Cerebellar cortex (tissue), 1 donor: ENCODE measurements at places on chromosomes 1 and 21.

DNA sequence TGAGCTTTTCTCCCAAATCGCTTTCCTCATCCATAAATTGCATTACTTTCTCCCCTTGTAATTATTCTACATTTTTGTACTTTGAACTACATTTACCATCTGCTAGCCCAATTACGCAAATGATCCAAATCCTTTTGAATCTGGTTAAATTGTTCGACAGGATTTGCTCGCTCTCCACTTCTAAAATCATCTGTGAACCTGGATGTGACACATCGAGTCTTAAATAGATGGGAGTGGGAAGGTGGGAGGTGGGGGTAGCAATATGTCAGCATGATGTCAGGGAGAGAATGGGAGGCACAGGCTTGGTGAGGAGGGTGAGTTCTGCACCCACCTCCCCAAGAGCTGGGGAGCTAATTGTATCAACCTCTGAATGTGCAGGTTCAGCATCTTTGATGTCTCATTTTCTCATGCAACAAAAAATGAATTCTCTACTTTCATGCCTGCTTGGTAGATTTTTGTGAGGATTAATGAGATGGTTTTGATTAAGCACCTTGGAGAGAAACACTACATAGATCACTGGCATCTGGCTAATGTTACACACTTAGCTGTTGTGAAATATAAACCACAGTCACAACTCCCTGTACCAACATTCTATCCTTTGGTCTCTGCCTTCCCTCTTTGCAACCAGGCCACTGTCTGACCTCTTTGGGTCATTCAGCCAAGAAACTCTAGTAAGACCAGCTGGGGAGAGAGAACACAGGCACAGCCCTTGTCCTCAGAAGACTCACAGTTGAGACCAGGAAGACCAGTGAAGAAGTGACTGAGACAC, 165.1 kb downstream of the DAB1 start:
- no peak for DNase-seq

GRCh38 chr1:198848649-198849048, 209.8 kb downstream of the PTPRC start:
- DNase-seq = no peak

- no peak for DNase-seq
Measured at GRCh38 chr1:9413877-9414213, 121.2 kb downstream of the SPSB1 start.

- DNase-seq = no peak
Measured at GRCh38 chr1:174036798-174037197, 14.6 kb upstream of the RC3H1 start.

DNA sequence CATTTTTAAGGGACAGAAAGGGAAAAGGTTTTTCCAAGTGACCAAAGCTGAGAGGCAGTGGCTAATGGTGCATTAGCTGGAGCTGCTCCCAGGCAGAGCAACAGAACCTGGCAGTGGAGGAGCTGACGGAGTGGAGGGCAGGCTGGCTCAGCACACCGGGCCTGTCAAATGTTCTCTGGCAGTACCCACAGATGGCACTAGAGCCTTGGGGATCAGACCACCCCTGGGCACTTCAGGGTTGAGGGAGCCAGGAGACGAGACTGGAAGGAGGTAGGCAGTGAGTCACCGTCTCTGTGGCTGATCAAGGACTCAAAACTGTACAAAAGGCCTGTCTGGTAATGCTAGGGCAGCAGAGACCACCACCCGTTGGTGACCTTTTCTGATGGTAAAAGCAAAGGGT, 121.7 kb upstream of the KIAA0040 start:
- DNase-seq = peak; percentile 89

DNA sequence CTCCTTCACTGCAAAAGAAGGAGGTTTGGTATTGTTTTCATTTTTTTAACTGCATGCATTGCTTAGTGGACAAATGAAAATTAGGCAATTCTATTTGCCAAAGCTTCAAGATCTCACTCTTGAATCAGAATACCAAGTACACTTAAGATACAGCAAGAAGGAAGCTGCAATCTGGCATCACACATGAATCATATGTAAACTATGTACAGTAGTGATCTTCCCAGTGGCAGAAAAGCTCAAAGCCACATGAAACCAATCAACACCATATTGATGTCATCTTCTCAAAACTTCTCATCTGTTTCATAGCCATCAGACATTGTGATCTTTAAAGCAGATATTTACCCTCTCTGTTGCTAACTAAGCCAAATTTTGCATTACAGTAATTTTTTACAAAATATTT, 550.1 kb downstream of the LTN1 start:
- no peak for DNase-seq

DNA sequence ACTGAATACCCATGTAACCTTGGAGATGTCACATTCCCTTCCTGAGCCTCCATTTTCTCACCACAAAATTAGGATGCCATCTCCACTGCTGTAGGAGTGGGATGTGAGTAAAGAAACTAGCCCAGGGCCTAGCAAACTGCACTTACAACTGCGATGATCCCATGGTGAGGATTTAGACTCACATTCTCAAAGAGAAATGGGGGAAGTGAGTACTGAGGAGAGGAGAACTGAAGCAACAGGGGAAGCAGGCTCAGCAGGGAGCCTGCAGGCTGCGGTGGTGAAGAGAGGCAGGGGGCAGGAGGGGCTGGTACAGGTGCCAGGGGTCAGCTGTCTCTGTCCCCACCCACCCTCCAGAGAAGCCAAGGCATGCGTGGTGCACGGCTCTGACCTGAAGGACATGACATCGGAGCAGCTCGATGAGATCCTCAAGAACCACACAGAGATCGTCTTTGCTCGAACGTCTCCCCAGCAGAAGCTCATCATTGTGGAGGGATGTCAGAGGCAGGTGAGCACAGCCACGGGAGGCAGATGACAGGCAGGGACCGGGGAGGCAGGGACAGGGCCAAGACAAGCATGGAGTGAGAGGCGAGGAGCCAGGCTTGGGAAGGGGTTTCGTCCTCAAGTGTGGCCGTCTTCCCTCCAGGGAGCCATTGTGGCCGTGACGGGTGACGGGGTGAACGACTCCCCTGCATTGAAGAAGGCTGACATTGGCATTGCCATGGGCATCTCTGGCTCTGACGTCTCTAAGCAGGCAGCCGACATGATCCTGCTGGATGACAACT, 16.4 kb upstream of the ATP1A4 start:
- DNase-seq = no peak

GRCh38 chr1:210299501-210299900, 29.2 kb upstream of the HHAT start:
- DNase-seq = no peak

DNA sequence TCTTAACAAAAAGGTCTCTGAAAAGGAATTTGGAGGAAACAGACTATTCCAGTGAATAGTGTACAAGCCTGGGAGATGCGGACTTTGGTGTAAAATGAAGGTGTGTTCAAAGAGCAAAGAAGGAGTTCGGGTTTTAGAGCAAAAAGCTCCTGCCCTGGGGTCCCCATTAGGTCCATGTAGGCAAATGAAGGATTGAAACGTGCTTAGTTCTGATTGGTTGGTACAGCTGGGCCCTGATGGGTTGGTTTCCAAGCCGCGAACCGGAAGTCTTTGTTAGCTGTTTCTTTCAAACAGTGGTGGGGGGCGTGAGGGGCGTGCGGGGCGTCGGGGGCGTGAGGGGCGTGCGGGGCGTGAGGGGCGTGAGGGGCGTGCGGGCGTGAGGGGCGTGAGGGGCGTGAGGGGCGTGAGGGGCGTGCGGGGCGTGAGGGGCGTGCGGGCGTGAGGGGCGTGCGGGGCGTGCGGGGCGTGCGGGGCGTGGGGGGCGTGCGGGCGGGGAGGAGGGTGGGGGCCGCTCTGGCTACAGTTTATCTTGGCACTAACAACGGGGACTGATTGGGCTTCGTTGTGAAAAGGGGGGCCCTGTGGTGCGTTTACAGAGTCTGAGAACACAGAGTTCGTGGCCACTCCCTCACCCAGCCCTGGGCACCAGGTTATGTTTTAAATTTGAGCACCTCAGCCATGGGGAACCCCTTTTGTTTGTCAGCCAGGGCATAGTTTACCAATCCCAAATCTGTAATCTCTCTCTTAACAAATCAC, 29.4 kb downstream of the LRRC3 start:
- no peak for DNase-seq

GRCh38 chr1:206087091-206087490, 30.1 kb downstream of the AVPR1B start:
- DNase-seq = no peak

GRCh38 chr1:221510793-221511503, 230.9 kb downstream of the DUSP10 start:
- no peak for DNase-seq

GRCh38 chr1:195594773-195595172, 1013.5 kb downstream of the KCNT2 start:
- no peak for DNase-seq

DNA sequence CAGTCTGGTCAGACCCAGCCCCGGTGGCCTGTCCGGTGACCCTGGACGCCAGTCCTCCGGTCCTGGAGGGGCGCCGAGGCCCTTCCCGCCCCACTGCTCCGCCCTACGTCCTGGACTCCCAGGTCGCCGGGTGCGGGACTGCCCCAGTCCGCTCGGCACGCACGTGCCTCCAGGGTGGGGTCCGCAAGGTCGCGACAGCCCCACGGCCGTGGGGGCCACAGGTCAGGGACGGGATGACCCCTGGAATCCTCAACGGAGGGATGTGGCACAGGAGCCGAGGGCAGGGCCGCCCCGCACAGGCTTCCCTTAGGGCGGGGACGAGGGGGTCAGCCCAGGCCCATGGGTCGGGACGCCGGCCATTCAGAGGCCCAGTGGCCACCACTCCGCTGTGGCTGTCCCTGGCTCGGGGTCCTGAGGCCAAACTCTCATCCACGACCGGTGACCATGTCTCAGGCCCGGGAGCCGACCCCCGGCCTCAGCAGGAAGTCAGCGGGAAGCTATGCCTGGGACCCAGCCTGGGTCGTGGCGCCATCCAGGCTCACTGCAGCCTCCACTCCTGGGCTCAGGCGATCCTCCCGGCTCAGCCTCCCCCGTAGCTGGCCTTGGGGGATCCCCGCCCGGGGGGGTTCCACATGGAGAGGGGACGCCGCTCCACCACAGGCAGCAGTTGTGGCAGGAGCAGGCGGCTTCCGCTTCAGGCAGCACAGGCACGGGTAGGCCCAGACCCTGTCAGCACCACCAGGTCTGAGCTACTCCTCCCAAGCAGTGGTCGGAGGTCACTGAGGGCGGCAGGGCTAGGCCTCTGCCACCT, 599 bp upstream of the TMEM240 start:
- no peak for DNase-seq

DNA sequence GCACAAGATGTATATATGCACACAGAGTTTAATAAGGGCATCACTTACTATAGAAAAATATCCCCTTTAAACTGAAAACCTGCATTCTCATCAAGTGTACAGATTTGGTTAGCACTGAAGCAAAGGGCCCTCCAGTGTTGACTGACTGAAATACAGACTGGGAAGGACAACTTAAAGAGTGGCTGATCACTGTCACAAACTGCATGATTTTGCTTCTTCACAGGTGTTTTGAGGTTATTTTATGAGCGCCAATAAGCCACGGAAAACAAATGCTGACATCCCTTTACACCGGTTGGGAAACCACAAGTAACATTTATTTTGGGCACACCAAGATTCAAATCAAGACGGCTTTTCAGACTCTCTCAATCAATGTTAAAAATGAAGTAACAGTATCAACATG, 30.9 kb upstream of the RAP1GAP start:
- peak; percentile 12 for DNase-seq

GRCh38 chr1:37940299-37940947, 6.4 kb downstream of the INPP5B start:
- DNase-seq = peak; percentile 98

GRCh38 chr1:209387969-209388329, 195.6 kb upstream of the CAMK1G start:
- no peak for DNase-seq

DNA sequence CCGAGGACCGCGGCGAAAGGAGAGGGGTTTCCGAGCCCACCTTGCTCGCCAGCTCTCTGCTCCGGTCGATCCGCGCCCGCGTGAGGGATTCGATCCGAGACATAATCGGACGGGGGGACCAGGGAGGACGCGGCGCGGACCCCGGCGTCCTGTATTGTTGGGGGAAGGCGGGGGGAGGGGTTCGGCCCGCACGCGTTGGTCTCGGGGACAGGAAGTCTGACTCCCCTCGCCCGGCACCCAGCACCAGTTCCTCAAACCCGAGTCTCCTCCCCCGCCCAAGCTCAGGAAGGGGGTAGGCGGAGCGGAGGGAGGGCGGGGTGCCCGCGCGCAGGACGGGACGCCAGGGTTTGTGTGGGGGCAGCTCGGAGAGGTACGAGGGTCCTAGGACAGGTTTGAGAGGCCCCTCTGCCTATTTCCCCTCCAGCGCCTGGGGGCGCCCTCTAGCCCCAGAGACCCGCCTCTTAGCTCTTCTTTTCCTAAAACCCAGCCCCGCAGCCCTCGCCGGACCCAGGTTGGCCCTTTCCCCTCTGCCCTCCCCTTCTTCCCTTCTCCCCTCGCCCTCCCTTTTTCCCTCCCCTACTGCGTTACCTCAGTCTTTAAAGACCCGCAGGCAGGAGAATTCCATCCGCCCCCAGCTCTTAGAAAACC, at the start of gene ARHGEF2:
Gene ARHGEF2, minus strand, starts transcription at position 223 of the 648 bp plus-strand sequence. Its CDS starts 120 bp downstream, at position 103.
- DNase-seq = peak; percentile 77

GRCh38 chr1:119647734-119648619, at the start of gene ZNF697:
TSS of gene ZNF697 (minus strand) at chr1:119648266. CDS start at chr1:119626100, 22,166 bp downstream.
- DNase-seq = peak; percentile 97

GRCh38 chr1:85089203-85089602, 40.9 kb upstream of the MCOLN3 start:
- DNase-seq = no peak

GRCh38 chr1:214747050-214747635, 144.1 kb downstream of the CENPF start:
- no peak for DNase-seq

DNA sequence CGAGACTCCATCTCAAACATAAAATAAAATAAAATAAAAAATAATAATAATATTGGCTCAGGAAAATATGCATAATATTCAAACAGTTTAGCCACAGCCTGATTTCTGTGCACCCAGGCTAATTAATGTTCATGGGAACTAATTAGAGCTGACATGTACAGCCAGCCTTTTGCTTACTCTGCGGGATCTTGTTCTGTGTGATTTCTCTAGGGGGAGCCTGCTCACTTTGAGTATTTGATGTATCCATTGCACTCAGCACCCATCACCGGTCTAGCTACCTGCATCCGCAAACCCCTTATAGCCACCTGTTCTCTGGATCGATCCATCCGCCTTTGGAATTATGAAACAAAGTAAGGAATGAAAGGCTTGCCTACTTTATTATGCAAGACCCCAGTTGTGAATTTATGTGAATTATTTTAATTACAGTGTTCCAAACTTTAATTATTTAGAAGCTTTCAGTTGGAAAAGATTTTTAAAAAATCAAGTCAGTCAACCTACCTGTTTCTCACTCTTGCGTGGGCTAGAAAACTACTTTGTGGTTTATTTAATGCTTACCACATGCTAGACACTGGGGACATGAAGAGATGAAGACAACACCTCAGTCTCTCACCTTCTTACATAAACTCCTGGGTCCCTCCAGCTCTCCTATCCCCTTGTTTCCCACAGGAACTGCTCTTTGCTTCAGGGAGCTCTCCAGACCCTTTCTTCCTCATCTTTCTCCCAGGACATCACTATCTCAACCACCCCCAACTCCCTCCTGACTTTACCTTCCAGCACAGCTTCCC, 25.4 kb downstream of the CFAP57 start:
- peak; percentile 10 for DNase-seq
